WTC11 (cell line): ENCODE measurements at places on chromosomes 5 and 9. TPM values are rescaled to one million over a fixed set of nuclear protein-coding genes. Genes with fewer than 3 reads are reported as not detected.

DNA sequence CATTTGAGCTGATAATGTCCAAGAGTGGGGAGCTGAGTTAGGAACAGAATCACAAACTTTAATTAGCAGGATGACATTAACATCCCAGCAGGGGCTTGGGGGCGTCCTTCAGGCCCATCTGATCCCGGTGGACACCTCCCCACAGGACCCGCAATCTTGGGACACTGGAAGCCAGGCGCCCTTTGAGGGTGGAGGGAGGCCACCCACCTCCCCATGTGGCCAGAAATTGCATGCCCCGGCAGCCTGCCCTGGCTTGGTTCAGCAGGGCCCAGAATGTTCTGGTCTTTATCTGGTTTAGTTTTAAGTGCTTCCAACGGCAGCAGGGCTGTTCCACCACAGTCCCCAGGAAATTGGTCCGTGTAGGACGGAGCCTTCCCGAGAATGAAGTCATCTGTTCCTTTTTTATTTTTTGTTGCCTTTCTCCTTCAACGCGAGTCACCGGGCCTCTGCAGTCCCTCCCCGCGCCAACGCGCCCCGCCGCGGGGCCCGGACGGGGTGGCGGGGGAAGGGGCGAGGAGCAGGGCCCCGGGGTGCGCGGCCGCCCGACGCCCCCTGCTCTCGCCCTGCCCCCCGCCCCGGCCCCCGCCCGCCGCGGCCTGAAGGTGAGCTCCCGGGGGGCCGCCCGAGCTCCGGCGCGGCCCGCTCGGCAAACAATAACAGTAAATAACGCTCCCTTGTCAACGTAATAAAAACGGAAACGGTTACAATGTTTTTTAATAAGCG lies 207.9 kb downstream of the C9orf50 start:
- DNase-seq, result no peak

DNA sequence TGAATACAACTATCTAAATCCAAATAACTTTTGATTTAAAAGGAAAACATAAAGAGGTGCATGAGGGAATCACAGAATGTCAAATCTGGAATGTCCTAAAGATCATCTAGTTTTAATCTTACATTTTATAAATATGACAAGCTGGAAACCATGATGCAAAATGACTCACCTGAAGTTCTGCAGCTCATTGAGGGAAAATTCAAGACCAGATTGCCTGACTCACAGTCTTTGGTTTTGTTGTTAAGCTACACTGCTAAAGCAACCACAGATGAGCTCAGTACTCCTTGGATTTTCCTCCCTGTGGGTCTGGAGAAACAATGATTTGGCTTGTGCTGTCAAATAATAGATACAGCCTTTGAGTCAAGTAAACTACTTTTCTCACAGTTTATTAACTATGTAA lies 19.1 kb upstream of the EDIL3 start:
- DNase-seq, result no peak

- no peak for DNase-seq
Measured at GRCh38 chr5:119417891-119418605, 34.2 kb upstream of the HSD17B4 start.

The ENTPD2 gene
- total RNA-seq, result 8.3 to 9.6 TPM (median 9.2 TPM) in 3 replicates

The SOHLH1 gene
- not detected in 3 replicates for total RNA-seq
